ENCODE measurements at places on chromosomes 6 and 20.
A peak's percentile ranks its signal among the peaks of the same experiment; 100 is the strongest.

DNA sequence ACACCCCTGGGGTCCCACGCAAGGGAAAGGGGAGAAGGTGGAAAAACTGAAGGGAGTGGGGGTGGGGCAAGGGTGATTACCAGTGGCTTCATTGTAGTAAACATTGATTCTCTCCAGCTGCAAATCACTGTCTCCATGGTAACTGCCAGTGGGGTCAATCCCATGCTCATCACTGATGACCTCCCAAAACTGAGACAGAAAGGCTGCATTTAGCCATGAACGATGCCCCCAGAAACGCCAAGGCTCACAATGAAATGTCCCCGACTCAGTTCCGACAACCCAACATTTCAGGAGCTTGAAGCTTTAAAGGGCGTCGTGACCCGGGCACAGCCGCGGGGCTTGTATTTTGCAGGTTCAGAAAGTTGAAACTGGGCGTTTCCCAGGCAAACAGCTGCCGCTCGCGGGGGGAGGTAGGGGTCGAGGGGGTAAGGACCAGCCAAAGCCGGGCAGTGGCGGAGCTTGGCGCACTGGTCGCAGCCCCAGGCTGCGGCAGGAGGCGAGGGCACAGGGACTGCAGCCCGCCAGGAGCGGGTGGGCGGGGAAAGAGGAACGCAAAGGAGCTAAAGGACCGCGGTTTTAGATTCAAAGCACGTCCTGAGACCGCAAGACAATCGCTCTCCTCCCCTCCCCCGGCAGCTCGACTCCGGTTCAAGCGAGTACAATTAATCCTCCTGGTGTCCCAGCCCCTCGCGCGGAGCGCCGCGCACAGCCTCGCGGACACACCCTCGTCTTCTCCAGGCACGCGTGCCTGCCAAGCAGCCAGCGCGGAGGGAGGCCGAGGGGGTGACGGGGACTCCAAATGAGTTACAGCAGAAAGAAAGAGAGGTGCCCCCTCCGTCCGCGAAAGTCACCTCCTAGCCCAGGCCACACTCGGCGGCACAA is 731 bp downstream of the TUBB2B start:
- peak; percentile 40 for DNase-seq

DNA sequence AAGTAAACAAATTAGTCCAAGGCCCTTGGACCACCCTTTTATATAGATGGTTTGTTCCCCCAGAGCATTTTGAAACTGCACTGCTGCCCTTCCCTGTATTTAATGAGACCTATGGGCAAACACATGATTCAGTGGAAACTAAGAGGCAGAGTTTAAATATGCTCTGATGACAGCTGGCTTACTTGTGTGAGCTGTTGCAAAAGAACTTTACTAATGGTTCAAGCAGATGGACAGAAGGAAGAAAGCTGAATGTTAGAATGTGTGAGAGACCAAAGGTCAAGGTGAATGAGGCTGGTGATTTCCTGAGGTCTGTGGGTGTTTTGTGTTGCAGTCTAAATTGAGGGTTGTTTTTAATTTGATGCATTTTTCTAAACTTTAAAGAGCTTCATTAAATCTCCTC is 123.0 kb upstream of the CEP162 start:
- no peak for DNase-seq

GRCh38 chr6:123169774-123170095 is 173.7 kb downstream of the CLVS2 start:
- DNase-seq = no peak

DNA sequence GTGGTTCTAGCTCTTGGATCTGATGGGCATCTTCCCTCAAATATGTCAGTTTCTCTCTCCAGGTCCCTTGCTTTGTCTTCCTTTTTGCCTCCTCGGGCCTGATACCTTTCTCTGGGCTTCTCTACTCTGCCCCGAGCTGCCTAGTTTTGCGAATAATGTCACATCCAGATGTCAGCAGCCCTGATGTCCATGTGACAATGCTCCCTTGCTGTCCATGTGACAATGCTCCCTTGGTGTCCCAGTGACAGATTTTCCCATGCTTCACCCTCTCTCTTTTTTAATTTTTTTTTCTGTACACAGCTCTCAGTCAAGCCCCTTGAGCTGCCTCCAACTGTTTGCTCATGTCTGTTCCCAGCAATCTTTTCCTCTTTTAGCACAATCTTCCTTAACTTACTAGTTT is 6.4 kb downstream of the TRAF3IP2 start:
- DNase-seq = no peak

DNA sequence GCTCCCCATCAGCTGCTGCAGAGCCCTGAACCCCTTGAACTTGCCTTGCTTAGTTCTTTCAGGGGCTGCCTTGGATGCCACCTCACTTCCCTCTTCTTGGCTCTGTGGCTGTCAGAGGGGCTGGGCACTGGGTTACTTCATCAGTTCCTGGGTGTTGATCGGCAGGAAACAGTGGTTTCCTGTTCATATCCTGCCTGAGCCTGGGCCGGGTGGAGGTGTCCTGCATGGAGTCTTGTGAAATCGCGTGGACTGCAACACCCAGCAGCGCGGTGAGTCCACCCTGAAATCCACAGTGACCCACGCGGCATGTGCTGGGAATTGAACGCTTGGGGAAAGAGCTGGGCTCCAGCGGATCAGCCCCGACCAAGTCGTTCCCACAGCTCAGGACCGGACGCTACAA is 97.5 kb downstream of the CDH26 start:
- peak; percentile 64 for DNase-seq

GRCh38 chr6:141077355-141078333 is 1055.1 kb upstream of the GJE1 start:
- DNase-seq = peak; percentile 13

GRCh38 chr6:40733770-40734396 is 146.7 kb upstream of the LRFN2 start:
- no peak for DNase-seq

DNA sequence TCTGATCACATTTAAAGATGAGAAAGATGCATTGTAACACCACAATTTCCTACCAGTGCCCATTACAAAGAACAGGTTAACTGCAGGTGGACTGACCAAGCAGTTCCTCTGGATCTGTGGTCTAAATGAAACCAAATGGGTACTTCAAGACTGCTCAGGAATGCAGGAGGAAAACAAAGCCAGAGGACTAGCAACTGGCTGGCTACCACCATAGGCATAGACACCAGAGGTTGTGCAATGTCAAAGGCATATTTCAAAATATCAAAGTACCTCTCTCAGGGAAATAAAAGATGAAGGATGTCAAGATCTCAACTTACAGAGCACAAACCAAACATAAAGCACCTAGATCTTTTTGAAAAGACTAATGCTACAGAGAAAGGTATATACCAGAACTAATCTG is 65.5 kb downstream of the GMDS start:
- DNase-seq = no peak

DNA sequence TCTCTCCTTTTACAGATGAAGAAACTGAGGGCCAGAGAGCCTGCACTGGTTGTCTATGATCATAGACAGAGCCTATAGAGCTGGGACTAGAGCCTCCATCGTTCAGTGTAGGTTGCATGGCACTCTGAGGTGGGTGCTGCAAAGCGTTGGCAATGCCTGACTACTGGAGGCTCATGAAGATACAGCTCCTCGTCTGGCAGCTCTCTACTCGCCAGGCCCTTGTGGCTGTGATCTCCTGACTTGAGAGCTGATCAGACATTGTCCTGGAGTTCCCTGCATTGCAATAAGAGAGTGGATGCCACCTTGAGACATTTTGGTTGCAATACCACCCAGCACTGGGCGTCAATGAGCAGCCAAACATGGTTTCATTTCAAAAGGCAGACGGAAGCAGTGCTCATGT is 270.1 kb upstream of the ARID1B start:
- DNase-seq = no peak

DNA sequence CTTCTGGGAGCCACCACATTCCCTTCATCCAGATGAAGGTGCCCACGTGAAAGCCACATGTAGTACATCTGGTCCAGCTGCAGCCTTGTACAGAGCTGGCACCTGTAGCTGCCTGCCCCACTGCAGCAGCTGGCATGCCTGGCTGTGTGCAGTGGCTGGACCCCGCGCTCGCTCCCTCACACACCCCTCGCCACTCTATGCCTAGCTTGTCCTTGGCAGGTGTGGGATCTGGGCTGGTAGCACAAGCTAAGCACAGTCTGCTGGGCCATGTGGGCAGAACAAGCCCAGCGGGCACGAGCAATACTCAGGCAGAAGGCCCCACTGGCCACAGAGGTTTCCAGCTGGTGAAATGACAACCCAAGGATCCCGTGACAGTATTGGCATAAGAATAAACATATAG is 199.4 kb upstream of the PRND start:
- DNase-seq = no peak

DNA sequence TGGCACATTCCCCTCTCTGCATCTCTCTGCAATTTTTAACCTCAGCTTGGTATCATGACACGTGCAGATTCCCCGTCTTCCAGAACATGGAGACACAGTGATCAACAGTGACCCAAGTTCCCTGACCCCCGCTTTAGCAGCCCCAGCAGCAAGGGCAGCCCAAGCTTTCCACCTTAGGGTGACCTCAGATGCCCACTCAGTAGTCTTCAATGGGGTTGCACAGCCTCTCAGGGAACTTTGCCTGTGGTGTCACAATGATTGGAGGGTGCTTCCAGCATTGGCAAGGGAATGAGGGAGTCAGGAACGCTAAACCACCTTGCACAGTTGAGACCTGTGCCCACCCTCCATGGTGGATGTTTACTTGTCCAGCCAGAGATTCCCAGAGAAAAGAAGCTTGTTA is 287.1 kb upstream of the CDH4 start:
- DNase-seq = no peak

- no peak for DNase-seq
These were observed 102.0 kb downstream of the ERMARD start for GRCh38 chr6:169853196-169854082.

DNA sequence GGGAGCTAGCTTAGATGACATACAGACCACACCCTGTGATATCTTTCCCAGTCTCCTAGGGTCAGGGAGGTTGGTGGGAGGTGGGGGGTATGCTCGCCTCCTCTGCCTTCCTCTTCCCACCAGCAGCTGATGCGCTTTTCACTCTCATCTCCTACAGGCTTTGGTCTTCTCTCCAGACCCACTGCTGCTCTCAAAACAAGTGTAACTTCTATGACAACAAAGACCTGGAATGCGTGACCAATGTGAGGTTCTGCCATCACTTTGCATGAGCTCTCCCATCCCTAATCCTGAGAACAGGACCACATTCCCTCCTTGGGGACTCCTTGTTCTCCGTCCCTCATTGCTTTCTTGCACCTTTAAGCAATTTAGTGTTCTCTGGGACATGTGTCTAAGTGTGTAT is 2.7 kb downstream of the CTSA start:
- no peak for DNase-seq

DNA sequence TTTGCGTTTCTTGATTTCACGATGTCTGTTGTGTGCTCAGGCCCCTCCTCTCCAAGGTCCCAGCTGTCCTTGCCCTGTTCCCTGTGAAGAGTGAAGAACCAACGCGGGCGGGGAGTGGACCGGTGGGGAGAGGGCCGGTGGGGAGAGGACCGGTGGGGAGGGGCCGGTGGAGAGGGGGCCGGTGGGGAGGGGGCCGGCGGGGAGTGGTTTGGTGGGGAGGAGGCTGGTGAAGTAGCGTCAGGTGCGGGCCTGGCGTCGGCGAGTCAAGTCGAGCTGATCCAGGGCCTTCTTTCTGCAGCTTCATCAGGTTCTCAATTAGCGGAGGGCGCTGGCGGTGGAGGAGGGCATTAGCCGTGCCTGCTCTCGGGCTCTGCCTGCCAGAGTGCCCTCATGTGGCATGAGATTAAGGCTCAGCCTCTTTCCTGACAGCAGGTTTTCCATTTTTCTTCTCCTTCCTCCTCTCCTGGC is 21.2 kb upstream of the BHLHE23 start:
- peak; percentile 30 for DNase-seq

GRCh38 chr6:81751388-81752083 is 945 bp downstream of the TENT5A start:
- DNase-seq = peak; percentile 53

Measured in stimulated activated CD4-positive, alpha-beta T cell treated with anti-CD3 and anti-CD28 coated beads, Interleukin-15, amount 100 ng/mL, for 24 hours (primary cell).